T-cell (primary cell): ENCODE measurements at places on chromosomes 12 and 14.
A peak's percentile ranks its signal among the peaks of the same experiment; 100 is the strongest.

DNA sequence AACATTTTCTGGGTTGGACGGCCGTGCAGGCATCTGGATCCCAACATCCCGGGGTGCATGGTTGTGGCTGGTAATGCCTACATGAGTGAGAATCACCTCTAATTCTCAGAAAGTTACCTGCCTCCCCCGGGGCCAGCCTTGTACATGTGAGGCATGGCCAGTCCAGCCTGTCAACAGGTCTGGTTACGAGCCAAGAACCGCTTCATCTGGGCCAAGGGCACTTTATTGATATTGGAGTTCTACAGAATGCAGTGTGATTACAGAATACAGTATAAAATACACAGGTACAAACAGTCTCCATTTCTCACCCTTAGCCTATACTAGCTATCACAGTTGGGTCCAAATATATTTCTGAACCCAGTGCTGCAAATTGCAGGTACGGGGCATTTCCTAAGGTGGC lies 84.9 kb upstream of the EVL start:
- no peak for DNase-seq

GRCh38 chr12:49939707-49940106 lies 10.8 kb upstream of the AQP2 start:
- no peak for DNase-seq

DNA sequence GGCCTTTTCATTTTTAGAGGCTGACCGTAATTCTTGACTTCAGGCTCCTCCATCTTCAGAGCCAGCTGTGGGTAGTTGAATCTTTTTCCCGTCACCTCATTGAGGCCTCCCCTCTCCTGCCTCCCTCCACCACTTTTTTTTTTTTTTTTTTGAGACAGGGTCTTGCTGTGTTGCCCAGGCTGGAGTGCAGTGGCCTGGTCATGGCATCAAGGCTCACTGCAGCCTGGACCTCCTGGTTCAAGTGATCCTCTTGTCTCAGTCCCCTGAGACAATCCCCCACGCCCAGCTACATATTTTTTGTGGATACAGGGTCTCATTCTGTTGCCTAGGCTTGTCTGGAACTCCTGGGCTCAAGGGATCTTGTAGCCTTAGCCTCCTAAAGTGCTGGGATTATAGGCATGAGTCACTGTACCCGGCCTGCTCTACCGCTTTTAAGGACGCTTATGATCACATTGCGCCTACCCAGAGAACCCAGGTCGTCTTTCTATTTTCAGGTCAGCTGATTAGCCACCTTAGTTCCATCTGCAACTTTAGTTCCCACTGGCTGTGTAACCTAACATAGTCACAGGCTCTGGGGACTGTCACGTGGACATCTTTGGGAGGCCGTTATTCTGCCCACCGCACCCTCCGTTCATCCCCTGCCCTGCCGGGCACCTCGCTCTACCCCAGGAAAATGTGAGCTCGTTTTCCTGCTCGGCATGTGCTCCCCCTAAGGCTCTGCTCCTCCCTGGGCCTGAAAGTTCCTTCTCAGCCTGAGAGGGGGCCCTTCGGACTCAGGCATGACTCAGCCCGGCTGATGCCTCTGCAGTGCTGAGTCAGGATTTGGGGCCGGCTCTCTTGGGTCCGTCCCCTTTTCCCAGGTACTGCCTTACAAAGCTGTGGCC lies 13.4 kb downstream of the TNFAIP2 start:
- no peak for DNase-seq

DNA sequence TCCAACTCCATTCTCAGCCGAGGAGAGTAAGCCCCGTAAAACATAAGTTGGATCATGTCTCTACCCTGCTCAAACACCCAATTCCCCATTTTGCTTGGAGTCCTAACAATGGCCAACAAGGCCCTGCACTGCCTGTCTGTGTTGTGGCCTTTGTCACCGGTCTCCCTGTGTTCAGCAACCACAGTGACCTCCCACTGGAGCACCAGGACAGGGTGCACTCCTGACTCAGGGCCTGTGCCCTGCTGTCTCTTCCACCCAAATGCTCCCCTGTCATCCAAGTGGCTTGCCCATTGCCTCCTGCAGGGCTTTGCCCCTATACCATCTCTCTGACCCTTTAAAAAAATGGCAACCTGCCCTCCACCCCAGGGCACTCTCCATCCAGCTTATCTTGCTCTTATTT lies 4.4 kb upstream of the KRT85 start:
- no peak for DNase-seq

DNA sequence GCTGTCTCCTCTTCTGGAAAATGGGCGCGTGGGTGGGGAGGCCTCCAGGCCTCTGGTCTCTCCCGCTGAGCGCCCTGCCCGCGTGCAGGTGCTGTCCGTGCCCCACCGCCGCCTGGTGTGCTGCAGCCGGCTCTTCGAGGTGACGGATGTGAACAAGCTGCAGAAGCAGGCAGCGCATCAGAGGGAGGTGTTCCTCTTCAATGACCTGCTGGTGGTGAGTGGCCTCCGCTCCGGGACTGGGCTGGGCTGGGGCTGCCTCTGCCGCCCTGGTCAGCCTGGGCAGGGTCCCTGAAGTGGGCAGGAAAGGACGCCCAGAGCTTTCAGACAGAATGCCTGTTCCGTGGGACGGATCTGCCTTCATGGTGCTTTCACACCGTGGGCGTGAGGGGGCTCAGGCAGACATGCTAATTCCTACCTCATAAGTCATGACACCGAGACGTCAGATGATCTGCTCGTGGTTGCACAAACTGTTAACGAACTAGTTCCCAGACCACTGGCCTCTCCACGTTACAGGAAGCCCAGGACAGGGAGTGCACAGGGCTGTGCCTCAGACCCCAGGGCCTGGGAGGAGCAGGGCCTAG lies 50.5 kb downstream of the SLC6A12 start:
- no peak for DNase-seq

DNA sequence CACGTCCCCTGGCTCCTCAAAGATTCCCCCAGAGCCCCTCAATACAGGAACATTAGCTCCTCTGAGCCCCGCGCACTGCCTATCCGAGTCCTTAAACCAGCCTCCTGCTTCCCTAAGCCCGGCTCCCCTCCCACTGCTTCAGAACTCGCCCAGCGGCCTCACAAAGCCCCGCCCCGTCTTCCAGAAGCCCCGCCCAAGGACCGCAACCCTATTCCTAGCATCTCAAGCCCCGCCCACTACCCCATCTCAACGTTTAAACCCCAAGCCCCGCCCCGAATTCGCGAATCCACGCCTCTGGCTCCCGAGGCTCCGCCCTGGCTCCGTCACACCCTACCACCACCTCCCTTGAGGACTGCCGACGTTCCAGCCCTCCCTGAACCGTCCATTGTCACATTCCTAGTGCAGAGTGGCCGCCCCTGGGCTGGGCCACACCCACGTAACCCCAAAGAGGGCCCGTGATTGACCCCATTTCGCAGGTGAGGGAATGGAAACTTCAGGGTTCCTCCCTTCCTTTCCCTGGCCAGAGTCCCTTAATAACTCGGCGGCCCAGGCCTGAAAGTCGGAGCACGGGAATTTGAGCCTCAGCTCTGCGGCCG lies 646 bp upstream of the CORO1C start:
- DNase-seq: peak; percentile 93

DNA sequence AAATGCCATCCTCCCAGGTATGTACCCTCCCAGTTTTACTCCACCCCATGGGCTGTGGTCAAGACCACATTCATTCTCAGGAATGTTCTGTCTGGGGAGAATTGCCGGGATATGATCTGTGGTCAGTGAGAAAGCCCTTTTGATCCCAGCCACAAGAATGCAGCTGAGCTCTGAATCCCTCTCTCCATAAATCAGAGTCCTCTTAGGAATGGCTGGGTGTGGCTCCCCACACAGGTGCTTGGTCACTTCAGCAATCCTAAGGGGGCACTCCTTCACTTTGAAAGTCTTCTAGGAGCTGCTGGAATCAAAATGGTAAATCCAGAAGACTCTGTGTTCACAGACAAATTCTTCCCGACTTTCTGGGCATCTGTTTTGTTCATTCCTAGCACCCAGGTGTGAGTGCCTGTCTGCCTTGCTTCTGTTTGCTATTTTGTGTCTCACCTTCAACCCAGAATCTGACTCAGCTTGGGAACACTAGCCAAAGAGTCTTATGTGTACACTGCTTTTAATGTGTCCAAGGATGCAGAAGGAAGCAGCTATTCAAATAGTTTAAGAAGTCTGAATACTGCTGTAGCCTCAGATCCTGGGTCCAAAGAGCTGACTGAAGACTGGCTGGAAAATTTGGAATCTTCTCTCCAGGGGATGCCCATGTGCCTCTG lies 144.6 kb upstream of the CDKN3 start:
- no peak for DNase-seq

- no peak for DNase-seq
Observed at GRCh38 chr14:34018564-34019244, 67.8 kb upstream of the EGLN3 start.
